ENCODE measurements at places on chromosomes 3 and 15. TPM values are rescaled to one million over a fixed set of nuclear protein-coding genes. Genes with fewer than 3 reads are reported as not detected.
A peak's percentile ranks its signal among the peaks of the same experiment; 100 is the strongest.

DNA sequence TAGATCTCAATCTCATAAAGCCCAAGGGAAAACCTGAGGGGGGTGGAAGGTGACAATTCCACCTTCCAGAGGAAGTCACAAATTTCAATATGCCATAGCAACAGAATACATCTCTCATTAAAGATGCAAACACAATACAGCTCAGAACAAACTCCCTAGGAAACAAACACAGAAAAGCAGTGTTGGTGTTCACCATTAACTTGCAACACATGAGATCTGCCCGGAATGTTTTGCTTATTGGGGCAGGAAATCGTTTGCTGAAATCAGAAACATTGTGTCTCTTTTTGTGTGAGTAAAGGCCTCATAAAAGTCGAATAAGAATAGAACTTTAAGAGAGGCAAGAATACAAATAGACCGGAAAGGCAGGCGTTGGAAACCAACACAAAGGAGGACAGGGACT, 5.8 kb upstream of the RYR3 start:
- no peak for DNase-seq

Gene CFAP44
- total RNA-seq = 2.1 TPM

DNA sequence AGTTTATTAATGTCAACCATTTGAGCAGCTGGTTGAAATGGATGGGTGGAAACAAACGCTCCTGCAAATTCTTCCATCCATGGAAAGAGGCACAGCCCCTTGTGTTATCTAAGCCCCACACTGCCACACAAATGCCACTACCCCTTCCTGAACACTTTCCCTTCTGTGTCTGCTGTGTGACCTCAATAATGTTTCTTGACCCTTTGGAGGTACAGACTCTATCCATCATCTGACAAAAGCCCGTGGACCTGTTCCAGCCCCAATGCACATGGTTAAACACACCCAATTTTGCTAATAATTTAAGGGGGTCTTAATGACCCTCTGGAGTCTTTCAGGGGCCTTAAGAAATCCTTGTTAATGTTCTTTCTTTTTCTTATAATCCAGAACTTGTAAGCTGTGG, 482.2 kb upstream of the CFAP20DC start:
- no peak for DNase-seq

DNA sequence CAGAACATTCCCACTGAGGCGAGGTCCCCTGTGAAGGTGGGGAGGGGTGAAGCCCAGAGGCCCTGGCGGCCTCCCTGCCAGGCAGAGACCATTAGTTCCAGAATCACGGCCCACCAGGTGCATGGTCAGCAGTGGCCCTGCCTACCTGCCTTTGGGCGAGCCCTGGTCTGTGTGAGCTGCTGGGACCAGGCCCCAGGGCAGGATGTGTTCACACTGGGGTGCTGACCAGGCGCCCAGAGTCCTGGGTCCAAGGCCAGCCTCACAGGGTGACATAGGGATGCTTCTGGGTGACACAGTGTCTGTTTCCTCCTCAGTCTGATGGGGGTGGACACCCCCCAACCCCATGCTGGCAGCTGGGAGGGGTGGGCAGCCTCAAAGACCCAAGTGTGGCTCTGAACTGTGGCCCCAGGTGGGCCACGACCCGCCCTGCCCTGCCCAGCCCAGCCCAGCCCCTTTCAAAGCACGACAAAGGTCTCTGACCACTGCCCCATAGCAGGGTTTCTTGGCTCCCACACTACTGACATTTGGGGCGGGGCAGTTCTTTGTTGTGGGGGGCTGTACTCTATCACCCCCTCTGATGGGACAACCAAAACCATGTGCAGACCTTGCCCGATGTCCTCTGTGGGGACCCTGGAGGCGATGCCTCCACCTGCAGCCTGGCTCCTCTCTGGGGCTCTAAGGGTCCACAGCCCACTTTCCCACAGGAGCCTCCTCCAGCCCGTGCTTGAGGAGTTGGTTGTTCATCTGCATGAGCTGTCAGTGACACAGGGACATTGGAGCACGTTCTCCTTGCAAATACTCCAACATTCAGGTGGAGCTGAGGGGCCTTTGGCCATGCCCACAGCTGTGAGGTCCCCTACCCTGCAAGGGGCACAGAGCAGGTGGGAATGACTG, 44.8 kb upstream of the SLC41A3 start:
- DNase-seq = peak; percentile 71

DNA sequence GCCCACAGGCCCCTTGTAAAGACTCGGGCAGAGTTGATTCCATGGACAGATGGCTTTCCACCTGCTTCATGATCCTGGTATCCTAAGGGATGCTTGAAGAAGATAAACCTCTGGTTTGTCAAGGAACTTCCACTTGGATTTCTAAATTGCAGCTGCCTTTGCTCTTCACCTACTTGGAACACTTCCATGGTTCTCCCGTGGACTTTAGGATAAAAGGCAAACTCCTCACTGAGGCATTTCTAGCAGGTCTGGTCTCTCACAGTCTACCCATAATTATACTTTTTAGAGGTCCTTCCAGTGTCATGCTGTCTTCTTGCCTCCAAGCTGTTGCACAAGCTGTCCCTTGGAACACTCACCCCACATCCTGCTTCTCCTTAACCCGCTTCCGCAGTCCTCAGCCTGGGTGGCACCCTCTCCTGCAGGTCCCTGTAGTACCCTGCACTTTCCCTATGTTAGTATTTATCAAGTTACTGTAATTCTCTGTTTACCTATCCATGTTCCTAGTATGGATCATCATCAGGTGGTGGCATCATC, 12.7 kb downstream of the TLNRD1 start:
- DNase-seq = no peak

DNA sequence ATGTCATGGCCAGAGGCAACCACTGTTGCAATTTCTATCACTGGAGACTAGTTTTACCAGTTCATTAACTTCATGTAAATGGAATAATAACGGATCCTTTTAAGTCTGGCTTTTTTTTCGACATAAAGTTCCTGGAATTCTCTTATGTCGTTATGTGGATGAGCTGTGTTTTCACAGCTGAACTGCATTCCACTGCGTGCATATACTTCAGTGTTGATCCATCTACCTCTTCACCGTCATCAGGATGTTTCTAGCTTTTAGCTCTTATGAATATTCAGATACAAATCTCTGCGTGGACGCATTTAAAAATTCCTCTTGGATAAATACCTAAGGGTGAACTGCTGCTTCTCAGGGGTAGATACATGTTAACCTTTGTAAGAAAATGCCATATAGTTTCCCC, 15.6 kb upstream of the CYFIP1 start:
- no peak for DNase-seq

GRCh38 chr15:92883163-92883875, 16.8 kb upstream of the CHD2 start:
- DNase-seq = peak; percentile 78

DNA sequence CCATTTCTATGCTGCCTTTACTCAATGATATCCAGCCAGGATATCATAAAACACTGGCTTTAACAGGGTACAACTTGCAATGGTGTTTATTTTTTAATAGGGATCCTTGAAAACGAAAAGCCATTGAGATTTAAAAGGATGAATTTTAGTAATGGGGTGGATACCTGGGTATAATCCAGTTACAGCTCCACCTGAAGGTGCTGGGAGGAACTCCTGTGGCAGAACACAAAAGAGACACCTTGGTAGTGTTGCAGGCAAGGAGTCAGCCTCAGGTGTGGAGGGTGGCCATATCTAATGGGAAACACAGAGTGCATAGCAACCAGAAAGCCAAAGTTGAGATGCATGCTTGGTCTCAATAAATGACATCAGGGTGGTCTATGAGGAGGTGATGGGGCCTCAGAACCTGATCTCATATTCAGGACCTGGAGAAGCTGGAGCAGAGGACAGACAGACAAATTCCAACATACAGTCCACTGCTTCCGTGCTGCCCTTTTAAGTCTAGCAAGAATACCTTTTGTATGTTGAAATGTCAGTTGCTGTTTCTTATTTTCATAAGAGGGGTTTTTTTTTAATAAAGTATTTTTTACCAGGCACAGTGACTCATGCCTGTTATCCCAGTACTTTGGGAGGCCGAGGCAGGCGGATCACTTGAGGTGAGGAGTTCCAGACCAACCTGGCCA, 12.0 kb upstream of the PAQR9 start:
- no peak for DNase-seq

DNA sequence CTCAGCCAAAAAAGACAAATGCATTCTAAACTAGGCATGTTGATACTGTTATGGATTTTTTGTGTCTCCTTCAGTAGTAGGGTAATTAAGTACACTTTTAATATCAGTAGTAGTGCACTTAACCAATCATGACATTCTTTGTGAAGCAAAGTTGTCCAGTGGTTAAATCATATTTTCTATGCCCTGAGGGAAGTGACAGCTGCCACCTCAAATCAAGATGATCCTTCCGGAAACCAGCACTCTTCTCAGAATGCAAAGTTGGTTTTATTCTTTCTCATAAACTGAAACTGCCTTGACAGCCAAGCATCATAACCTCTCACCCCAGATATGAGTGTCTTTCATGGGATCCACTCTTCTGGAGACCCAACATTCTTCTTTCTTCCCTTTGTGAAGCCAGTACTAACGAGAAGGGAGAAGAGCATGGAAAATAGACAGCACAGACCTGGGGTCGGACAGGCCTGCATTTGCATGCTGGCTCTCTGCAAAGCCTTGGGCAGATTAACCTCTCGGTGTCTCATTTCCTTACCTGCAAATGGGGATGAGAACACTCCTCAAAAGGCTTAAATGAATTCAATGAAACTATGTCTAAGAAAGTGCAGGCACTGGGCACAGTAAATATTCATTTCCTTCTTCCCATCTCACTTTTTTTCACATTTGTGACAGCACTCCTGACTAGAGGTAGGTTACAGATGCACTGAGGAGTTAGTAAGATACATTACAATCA, 13.2 kb downstream of the AAGAB start:
- DNase-seq = no peak

DNA sequence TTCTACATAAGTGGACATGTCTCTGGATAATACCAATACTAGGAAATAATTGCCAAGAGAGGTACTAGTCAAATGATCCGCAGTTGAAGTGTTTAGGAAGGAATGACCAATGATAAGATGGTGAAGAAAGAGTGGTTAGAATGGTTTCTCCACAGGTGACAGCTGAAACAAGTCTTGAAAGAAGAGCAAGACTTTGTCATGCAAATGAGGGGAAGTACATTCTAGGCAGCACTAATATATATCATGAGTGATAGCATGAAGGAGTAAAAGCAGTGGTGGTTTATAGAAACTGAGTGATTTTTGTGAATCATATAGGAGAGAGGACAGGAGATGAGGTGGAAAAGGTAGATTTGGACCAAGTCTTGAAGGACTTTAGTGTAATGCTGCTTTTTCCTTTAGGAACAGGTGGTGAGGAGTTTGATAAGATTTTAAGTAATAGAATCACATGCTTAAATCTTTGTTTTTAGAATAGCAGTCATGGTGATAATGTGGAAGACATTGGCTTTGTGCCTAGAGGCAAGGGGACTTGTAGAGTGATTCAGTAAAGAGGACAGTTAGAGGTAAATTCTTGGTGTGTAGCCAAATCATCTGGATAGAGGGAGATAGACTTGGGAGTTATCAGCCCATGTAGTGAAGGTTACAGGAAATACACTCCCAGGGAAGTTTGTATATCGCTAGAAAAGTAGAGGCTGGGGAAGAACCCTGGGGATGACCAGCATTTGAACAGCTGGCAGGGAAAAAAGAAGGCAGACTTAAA, 31.9 kb downstream of the SLMAP start:
- no peak for DNase-seq

Gene GOLGA6L10
- 0.86 TPM for total RNA-seq

DNA sequence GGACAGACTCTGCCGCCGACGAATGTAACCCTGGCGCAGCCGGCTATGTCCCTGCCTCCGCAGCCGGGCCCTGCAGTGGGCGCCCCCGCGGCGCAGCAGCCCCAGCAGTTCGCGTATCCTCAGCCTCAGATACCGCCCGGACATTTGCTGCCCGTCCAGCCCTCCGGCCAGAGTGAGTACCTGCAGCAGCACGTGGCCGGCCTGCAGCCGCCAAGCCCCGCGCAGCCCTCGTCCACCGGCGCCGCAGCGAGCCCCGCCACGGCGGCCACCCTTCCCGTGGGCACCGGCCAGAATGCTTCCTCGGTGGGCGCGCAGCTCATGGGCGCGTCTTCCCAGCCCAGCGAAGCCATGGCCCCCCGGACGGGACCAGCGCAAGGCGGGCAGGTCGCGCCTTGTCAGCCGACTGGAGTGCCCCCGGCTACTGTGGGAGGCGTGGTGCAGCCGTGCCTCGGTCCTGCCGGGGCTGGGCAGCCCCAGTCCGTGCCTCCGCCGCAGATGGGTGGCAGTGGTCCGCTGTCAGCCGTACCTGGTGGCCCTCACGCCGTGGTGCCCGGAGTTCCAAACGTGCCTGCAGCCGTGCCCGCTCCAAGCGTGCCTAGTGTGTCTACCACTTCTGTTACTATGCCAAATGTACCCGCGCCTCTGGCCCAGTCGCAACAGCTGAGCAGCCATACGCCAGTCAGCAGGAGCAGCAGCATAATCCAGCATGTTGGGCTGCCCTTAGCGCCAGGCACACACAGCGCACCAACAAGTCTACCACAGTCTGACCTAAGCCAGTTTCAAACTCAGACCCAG, 2.4 kb downstream of the TSC22D2 start:
- DNase-seq = peak; percentile 83

- no peak for DNase-seq
Observed at GRCh38 chr3:154214306-154214705, 93.1 kb downstream of the ARHGEF26 start.

DNA sequence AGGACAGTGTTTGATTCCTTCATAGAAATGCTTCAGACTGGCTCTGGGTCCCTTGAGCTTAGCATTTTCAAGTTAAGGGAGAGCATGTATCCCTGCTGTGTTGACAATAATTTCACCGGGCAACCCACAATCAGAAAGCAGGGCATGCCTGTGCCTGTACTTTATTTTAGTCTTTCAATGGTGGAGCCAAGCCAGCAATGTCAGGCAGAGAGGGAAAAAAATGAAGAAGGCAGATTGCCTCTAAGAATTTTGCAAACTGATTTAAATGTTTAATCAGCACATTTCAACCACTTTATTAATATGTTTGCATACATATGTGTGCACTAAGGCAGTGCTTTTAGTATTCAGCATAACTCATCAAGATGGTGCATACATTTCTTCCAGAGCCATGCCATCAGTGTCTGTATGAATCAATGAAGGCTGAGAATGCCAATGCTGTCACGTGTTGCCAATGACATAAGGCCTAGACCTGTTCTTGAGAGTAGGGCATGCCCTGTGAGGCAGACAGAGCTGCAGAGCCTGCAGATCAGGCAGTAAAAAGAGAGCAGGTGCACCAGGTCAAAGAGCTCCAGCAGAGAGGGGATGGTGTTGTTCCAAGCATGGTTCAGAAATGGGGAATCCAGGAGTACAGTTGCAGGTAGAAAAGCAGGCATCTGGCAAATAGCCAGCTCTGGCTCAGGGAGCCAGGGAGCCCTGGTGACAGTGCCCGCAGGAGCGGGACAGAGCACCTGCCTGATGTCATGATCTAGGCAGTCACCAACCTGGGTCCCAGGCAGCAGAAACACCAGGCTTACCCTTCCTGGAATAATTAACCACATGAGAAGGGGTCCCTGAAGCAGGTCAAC, 508.5 kb downstream of the GABRG3 start:
- no peak for DNase-seq

Gene SAMMSON
- total RNA-seq = 0.27 TPM

DNA sequence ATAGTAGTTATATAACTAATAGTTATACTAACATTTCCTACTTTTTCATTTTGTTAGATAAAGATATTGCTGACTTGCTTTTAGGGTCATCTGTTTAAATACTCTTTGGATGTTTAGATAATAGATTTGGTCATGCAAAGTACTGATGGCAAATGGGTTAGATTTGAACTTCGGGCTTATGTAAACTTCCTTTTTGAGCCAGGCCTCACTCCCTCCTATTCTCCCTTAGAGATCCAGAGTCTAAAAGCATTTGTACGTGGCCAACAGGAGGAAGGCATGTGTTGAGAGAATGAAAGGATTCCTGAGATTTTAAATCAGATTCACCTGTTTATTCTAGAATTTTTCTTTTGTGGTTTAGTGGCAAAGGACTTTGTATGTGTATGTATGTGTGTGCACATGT, 106.4 kb upstream of the GBE1 start:
- DNase-seq = no peak

Gene TMEM207
- total RNA-seq = not detected

Gene ALDH1L1
- 26.8 TPM for total RNA-seq

Measured in cardiac septum (tissue), 1 donor.